H4 (cell line): ENCODE measurements at places on chromosomes 7 and 10. TPM values are rescaled to one million over a fixed set of nuclear protein-coding genes. Genes with fewer than 3 reads are reported as not detected.

Gene CDHR1
- total RNA-seq, result 0.29 and 0.37 TPM in 2 replicates

Gene HTR7
- total RNA-seq, result 23.6 and 27.7 TPM in 2 replicates

Gene TMEM229A
- total RNA-seq, result not detected in 2 replicates

Gene ZNF107
- total RNA-seq, result 2.5 and 5.4 TPM in 2 replicates

Gene FBXL13
- 0.08 and 0.50 TPM in 2 replicates for total RNA-seq

Gene SLC29A4
- total RNA-seq, result 27.4 and 44.7 TPM in 2 replicates

Gene CLRN3
- 0.64 TPM in 1 of 2 replicates, not detected in the other for total RNA-seq

Gene WDFY4
- total RNA-seq, result not detected in 2 replicates

Gene ASAH2
- 0.31 and 3.8 TPM in 2 replicates for total RNA-seq

Gene TLL2
- total RNA-seq, result 0.31 and 0.64 TPM in 2 replicates

Gene DPY19L1
- 97.4 and 119 TPM in 2 replicates for total RNA-seq

Gene PKD2L1
- not detected in 2 replicates for total RNA-seq

Gene GRM3
- total RNA-seq, result not detected in 2 replicates

Gene SH2D4B
- total RNA-seq, result not detected in 2 replicates

Gene OPN4
- total RNA-seq, result 0.02 and 0.35 TPM in 2 replicates

Gene ITIH2
- not detected in 2 replicates for total RNA-seq

Gene AGMO
- 0.12 TPM in 1 of 2 replicates, not detected in the other for total RNA-seq

Gene STRIP2
- total RNA-seq, result 2.2 and 3.7 TPM in 2 replicates

Gene JAKMIP3
- 0.43 and 0.81 TPM in 2 replicates for total RNA-seq

Gene WEE2
- not detected in 2 replicates for total RNA-seq

Gene PAPSS2
- total RNA-seq, result 0.17 TPM in 1 of 2 replicates, not detected in the other

Gene TLX1
- total RNA-seq, result not detected in 2 replicates

Gene PROSER2
- total RNA-seq, result 1.5 and 1.9 TPM in 2 replicates

Gene CPA2
- total RNA-seq, result not detected in 2 replicates

Gene CALHM2
- 0.43 and 0.97 TPM in 2 replicates for total RNA-seq

Gene EMX2
- not detected in 2 replicates for total RNA-seq

Gene TMEM196
- not detected in 2 replicates for total RNA-seq

Gene RBP3
- total RNA-seq, result not detected in 2 replicates

Gene DNAH11
- 53.6 and 60.4 TPM in 2 replicates for total RNA-seq

Gene ZCWPW1
- 1.9 and 2.2 TPM in 2 replicates for total RNA-seq

Gene TMEM130
- total RNA-seq, result 1.2 and 2.5 TPM in 2 replicates

Gene PTPN20
- not detected in 2 replicates for total RNA-seq
